NCI-H1092 treated with DMSO at 0.1 percent for 48 hours (cell line): ENCODE measurements at places on chromosomes 11 and 22.

GRCh38 chr11:10429526-10429925 is 25.5 kb upstream of the AMPD3 start:
- DNase-seq, result no peak

- peak; percentile 52 for DNase-seq
Measured at GRCh38 chr11:3893311-3893710, 37.8 kb downstream of the STIM1 start.

GRCh38 chr22:48517039-48518030 is 1310.3 kb downstream of the BRD1 start:
- DNase-seq, result no peak

DNA sequence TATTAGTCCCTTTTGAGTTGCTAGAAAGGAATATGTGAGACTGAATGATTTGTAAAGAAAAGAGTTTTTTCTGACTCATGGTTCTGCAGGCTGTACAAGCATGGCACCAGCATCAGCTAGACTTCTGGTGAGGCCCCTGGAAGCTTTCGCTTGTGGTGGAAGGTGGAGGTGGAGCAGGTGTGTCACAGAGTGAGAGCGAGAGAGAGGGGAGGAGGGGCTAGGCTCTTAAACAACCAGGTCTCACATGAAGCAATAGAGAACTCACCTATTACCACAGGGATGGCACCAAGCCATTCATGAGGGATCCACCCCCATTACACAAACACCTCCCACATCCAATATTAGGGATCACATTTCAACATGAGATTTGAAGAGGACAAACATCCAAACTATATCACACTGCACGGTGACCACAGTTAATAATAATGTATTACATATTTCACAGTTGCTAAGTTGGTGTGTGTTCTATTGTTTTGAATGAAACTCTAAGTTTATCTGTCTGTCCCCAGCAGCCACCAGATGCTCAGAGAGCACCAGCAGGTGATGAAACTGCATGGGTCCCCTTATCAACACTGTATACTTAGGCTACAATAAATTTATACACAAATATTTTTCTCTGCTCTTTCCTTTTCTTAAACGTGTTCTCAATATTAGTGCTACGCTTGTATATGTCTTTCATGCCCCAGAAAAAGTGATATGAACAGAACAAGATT is 14.1 kb downstream of the ZFP91 start:
- no peak for DNase-seq

GRCh38 chr11:72591785-72592502 is 82.3 kb downstream of the PDE2A start:
- peak; percentile 41 for DNase-seq

- DNase-seq, result peak; percentile 37
Measured at GRCh38 chr11:2886191-2886894, 768 bp upstream of the CDKN1C start.

- no peak for DNase-seq
Measured at GRCh38 chr11:93827363-93827762, 23.1 kb downstream of the VSTM5 start.

GRCh38 chr11:120336641-120337354 is 585 bp downstream of the ARHGEF12 start:
- peak; percentile 57 for DNase-seq

- DNase-seq, result peak; percentile 58
Measured at GRCh38 chr11:110430267-110431050, 711 bp downstream of the FDX1 start.

- DNase-seq, result no peak
Measured at GRCh38 chr22:39985383-39986035, 9.2 kb upstream of the FAM83F start.
